NCI-H187 (cell line): ENCODE measurements at places on chromosomes 3 and 15.

DNA sequence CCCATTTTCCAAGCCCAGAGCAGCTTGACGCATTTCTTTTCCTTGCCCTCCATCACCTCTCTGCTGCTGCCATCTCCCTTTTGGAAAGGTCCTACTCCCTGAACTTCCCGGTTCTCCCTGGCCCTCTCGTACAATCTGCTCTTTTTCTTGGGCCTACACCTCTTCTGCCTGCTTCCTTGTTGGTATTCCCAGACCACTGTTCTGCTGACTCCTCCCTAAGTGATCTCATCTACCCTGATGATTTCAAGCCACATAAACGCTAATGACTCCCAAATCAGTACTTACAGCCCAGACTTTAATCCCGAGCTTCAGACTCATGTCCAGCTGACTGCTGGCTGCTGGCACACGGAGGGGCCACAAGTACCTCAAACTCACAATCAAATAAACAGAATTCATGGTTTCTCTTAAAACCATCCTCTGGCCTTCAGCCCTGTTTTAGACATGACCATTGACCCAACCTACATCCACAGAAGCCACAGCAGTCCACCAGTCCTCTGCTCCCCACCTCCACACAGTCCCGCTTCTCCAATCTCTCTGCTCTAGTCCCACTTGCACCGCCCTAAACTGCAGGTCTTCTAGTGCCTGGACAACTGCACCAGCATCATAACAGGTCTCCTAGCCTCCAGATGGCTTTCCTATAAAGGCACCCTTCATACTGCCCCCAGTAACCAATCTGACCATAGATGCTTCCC is 57.6 kb downstream of the AAGAB start:
- no peak for DNase-seq

DNA sequence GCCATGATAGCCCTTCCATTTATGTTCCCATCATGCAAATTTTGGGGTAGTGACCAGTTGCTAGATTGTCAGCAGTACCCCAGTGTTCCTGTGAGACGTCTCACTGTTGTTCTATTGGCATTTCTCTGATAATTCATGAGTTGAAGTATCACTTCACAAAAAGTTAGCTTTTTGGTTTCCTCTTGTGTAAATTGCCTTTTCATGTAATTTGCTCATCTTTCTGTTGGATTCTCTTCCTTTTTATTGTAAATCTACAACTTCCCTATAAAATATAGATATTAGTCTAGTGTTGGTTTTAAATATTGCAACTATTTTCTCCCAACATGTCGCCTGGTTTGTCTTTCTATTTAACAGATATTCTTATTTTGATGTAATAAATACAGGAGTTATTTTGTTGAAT is 7.5 kb upstream of the A4GNT start:
- DNase-seq = no peak

DNA sequence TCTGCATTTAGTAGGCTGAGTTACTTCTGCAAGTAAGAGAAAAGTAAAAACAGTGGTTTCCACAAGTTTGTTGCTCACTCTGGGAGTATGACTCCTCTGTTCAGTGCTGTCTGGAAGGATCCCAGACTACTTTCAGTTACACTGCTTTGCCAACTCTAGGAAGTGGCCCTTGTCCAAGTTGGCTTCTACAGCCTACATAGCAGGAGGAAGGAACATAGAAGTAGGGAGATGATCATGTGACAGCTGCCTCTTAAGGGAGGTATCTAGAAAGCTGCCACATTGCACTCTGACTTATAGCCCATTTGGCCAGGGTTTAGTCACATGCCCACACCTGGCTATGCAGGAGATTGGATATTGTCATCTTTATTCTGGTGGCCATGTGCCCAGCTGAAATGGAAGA is 298.1 kb downstream of the NSUN3 start:
- DNase-seq = no peak

- DNase-seq = no peak
Observed at GRCh38 chr15:73346735-73347312, 21.9 kb downstream of the HCN4 start.

DNA sequence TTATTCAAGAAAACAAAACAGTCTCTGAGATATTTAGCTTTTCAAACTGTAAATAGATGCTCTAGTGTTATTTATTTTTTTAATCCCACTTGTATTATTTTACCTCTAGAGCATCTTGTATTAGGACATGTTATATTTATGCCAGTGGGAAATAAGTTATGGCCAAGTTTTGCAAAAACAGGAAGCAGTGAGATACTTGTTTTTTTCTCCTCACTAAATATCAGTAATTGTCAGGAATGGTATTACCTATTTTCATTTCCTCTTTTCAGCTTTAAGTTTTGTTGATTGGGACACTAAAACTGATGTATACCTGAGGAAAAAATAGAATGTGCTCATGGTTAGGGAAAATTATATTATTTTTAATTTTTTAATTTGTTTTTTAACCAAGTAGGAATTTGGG is 8.6 kb upstream of the IL20RB start:
- no peak for DNase-seq

GRCh38 chr15:87998630-87999029 is 257.9 kb downstream of the NTRK3 start:
- DNase-seq = no peak

- no peak for DNase-seq
Observed at GRCh38 chr3:181932039-181932438, 220.3 kb downstream of the SOX2 start.

DNA sequence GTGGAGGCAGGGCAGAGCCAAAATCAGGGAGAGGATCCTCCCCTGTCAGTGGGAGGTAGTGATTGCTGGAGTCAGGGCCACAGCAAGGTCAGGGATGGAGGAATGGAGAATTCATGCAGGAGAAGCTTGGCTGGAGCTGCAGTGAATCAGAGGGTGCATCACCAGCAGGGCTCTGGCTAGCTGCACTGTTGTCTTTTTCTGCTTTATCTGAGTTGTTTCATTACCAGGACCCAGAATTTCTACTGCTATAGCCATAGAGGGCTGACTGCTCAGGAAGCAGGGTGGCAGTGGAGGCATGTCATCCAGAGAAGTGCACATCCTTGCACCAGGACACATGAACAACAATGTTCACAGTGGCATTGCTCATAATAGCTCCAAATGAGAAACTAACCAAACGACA is 113.5 kb upstream of the GALNT15 start:
- no peak for DNase-seq

DNA sequence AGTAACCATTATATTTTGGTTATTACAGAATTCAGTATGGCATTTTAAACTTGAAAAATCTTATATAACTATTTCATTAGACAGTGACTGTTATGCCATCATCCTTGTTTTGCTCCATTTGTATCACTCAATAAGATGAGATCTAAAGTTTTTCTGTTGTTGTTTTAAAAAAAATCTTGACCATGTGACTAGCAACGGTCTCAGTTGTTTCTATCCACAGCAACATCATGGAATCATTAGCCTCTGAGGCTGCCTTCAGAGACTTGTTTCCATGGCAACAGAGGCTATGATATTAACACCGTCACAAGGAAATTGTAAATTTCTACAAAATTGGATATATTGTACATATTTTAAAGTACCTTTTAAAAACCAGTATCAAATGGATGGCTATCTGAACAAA is 129.8 kb downstream of the DLG1 start:
- no peak for DNase-seq

DNA sequence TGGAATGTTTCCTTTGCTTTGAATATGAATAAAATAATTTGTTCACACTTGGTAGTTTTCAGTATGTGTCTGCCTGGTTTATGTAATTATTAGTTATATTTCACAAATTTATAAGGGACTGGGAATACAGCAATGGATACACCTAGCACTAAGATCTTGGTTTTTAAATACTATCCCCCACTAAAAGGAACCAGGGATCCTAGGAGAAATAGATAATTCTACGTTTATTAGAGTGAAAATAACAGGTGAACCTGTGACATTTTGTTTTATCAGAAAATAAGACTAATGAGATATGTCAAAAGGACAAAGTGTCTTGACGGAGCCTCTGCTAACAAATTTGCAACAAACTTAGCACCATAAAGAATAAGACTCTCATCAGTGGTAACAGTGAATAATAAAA is 3.4 kb downstream of the PSMD6 start:
- DNase-seq = no peak

DNA sequence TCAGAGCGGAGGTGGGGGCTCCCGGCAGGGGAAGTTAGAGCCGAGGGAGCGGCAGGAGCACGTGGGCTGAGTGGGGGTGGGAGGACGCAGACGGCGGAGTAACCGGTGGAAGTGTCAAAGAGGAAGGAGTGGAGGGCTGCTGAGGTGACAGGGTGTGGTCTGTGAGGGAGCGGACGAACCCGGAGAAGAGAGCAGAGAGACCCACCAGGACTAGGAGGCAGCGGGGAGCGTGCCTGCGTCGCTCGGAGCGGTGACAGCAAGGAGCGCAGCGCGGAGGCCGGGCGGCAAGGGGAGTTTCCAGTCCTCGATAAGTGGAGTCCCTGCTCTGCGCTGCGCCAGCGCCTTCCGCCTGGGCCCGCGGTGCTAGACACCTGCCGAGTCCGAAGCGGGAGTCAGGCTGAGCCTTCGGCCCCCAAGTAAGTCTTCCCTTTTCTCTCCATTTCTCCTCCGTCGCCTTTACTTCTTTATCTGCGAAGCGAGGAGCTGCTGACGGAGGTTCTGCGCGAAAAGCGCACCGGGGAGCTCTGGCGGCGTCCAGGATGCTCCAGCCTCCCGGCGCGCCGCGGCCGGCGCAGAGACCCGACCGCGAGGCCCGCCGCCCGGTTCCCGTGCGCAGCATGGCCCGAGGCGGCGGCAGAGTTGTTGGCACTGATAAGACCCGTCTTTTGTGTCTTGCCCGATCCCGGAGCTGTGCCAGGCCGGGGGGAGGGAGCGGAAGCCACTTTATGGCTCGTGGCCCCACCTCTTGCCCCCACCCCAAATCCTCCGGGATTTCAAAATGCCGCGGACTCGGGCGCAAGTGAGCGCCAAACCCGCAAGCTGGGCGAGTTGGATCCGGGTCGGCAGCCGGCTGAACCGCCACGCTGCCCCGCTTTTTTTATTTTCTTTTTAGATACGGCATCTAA is 533.0 kb upstream of the SEMA6D start:
- peak; percentile 22 for DNase-seq
